WTC11 (cell line): ENCODE measurements at places on chromosomes 5 and 9. TPM values are rescaled to one million over a fixed set of nuclear protein-coding genes. Genes with fewer than 3 reads are reported as not detected.

The ANKRD20A1 gene
- total RNA-seq = 0.27 to 0.37 TPM in 2 of 3 replicates, not detected in the other

The CYSRT1 gene
- 2.8 to 3.5 TPM (median 2.9 TPM) in 3 replicates for total RNA-seq

The HTR1A gene
- total RNA-seq = 0.46 to 0.66 TPM (median 0.52 TPM) in 3 replicates

The ADGRD2 gene
- 0.61 to 1.6 TPM (median 1.3 TPM) in 3 replicates for total RNA-seq

The COL15A1 gene
- total RNA-seq = 0.22 to 0.44 TPM (median 0.39 TPM) in 3 replicates

The DNAH5 gene
- total RNA-seq = 0.30 to 0.41 TPM (median 0.35 TPM) in 3 replicates

The ABHD17B gene
- 55.0 to 59.9 TPM (median 56.6 TPM) in 3 replicates for total RNA-seq

The CCL27 gene
- total RNA-seq = 0.68 to 1.0 TPM (median 0.89 TPM) in 3 replicates

- no peak overlapping the region for H3K27ac ChIP-seq
- no peaks in the 10 kb centered on the region for H3K4me1 ChIP-seq
- no peak for DNase-seq
- H3K36me3 ChIP-seq = no peaks in the 10 kb centered on the region
Observed at GRCh38 chr5:169243651-169244422, 57.1 kb downstream of the SLIT3 start.

- DNase-seq = no peak
- no peaks in the 10 kb centered on the region for H3K36me3 ChIP-seq
- no peaks in the 10 kb centered on the region for H3K4me1 ChIP-seq
- no peak overlapping the region for H3K27ac ChIP-seq
- H3K27me3 ChIP-seq = no peaks in the 10 kb centered on the region
- H3K4me3 ChIP-seq = no peak overlapping the region
Observed at GRCh38 chr9:81798606-81799005, 109.3 kb upstream of the TLE1 start.

- no peak overlapping the region for H3K4me3 ChIP-seq
- H3K36me3 ChIP-seq = no peaks in the 10 kb centered on the region
- peak; percentile 41 for DNase-seq
Observed at GRCh38 chr9:84819491-84819991, 150.0 kb downstream of the NTRK2 start.

DNA sequence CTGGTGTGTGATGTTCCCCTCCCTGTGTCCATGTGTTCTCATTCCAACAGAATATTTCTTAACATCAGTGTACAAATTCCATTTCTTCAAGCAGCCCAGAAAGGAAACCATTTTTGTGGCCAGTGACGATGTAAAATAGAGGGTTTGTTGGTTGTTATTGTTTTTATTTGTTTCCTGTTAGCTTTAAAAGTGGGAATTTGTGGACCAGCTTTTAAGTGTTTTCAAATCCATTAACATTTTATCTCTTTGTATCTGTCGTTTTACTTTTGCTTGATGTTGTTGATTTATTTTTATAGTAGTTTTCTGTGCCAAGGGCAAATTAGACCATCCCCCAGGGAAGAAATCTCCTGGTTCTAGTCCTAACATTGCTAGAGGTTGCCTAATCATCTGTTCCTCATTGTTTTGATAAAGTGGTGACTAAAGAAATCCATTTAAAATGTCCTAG is 100.0 kb downstream of the GDNF start:
- H3K27me3 ChIP-seq = no peaks in the 10 kb centered on the region
- H3K27ac ChIP-seq = no peak overlapping the region
- no peak overlapping the region for H3K4me3 ChIP-seq
- no peak for DNase-seq
- H3K4me1 ChIP-seq = no peaks in the 10 kb centered on the region

DNA sequence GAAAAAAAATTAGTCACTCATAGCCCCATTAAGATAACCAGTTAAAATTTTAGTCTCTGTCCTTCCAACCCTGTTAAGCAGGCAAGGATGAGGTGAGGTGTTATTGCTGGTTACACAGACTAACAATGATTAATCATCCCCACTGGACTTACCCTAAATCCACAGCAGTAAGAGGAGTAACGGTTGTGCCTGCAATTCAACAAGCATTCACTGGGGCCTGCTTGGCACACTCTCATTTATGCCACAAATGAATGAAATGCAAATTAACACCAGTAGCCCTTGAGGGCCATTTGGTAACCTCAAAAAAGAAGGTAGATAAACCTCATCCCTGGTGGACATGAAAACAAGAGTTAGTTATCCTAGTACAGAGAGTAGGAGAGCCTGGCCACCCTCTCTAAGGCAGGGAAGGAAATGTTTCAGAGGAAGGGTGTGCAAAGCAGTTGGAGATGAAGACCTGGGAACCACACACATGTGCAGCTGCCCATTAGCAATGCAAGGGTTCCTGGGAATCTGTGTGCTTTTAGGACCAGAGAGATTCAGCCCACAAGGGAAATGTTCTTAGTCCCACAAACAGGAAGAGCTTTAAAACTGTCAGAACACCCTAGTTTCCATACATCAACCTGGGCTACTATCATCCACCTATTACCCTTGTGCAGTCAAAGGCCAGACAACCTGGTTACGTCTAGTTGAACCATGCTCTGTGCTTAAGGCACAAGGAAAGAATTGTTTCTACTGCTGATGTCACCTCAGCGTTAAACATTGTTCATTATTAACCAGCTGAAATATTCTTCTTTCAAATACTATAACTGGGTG is 7.7 kb downstream of the LHFPL2 start:
- DNase-seq = no peak
- no peaks in the 10 kb centered on the region for H3K27me3 ChIP-seq
- peaks cover 9% of the 10 kb centered on the region for H3K36me3 ChIP-seq

GRCh38 chr5:41808294-41808693 is 61.9 kb downstream of the OXCT1 start:
- no peaks in the 10 kb centered on the region for H3K4me1 ChIP-seq
- no peaks in the 10 kb centered on the region for H3K27me3 ChIP-seq

GRCh38 chr5:116370886-116371285 is 203.7 kb downstream of the SEMA6A start:
- no peak overlapping the region for H3K4me3 ChIP-seq
- no peak overlapping the region for H3K27ac ChIP-seq
- H3K27me3 ChIP-seq = no peaks in the 10 kb centered on the region

GRCh38 chr5:178108446-178108845 is 4.9 kb upstream of the N4BP3 start:
- H3K27ac ChIP-seq = no peak overlapping the region
- no peak for DNase-seq
- H3K4me3 ChIP-seq = no peak overlapping the region
- H3K27me3 ChIP-seq = no peaks in the 10 kb centered on the region
- H3K4me1 ChIP-seq = peaks cover 17% of the 10 kb centered on the region

DNA sequence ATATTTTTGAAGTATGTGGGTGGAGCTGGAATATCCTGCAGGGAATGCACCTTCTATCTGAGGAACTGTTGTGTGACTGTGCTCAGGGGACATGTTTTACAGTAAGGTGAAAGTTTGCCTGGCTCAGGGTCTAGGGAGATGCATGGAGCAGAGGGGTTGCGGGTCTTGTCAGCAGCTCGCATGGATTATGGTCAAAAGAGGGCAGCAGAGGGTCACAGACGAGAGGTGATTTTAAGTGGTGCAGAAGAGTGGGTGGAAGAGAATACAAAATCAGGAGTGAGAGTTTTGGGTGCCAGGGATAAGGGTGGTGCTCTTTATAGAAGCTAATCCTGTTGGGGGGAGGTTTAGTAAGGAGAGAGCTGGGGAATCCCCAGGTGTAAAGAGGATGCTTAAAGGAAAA is 53.5 kb upstream of the GRIN3A start:
- DNase-seq = peak; percentile 75
- H3K4me3 ChIP-seq = no peak overlapping the region
- no peak overlapping the region for H3K27ac ChIP-seq

DNA sequence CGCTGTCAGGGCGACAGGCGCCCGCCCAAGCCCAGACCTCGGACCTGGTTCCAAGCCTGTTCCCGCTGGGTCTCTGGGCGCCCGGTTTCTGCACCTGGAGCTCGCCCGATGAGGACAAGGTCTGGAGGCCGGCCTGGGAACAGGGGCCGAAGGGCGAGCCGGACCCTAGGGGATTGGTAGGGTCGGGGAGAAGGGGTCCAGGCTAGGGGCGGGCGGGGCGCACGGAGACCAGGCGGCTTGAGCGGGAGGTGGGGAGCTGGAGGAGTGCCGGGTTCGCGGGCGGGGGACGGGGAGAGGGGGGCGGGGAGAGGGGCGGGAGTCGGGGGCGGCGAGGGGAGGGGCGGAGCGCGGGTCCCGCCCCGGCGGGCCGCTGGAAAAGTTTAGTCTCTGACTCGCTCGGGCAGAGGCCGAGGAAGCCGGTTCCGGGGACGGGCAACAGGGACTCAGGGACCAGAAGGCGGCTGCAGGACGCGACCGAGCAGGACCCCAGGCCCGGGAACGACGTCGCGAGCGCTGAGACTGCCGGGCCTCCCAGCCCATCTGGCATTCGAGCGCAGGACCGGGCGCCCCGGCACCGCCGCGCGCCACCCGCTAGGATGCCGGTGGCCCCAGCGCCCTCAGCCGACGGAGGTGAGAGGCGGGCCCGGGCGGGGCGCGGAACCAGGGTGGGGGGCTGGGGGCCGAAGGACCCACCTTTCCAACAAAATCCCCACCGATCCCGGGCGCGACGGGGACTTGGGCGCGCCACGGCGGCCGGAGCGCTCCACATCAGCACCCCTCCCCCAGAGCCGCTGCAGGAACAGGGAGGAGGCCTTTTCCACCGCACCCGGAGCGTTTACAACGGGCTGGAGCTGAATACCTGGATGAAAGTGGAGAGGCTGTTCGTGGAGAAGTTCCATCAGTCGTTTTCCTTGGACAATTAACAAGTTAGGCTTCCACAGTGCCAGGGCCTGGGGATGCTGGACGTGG is at the start of gene S1PR3:
S1PR3 (plus strand) TSS at position 403 of the 969 bp plus-strand sequence. CDS start 9,733 bp downstream, outside the sequence.
- 0 out of 2 replicates have a peak within 1 kb of the TSS, but pooled peaks have one; percentile 36 for H3K27ac ChIP-seq
- peaks cover 18% of the 10 kb centered on the region for H3K27me3 ChIP-seq
- H3K4me1 ChIP-seq = peaks cover 34% of the 10 kb centered on the region
- peak; percentile 78 for DNase-seq
- peak within 1 kb of the TSS; percentile 91 for H3K4me3 ChIP-seq

DNA sequence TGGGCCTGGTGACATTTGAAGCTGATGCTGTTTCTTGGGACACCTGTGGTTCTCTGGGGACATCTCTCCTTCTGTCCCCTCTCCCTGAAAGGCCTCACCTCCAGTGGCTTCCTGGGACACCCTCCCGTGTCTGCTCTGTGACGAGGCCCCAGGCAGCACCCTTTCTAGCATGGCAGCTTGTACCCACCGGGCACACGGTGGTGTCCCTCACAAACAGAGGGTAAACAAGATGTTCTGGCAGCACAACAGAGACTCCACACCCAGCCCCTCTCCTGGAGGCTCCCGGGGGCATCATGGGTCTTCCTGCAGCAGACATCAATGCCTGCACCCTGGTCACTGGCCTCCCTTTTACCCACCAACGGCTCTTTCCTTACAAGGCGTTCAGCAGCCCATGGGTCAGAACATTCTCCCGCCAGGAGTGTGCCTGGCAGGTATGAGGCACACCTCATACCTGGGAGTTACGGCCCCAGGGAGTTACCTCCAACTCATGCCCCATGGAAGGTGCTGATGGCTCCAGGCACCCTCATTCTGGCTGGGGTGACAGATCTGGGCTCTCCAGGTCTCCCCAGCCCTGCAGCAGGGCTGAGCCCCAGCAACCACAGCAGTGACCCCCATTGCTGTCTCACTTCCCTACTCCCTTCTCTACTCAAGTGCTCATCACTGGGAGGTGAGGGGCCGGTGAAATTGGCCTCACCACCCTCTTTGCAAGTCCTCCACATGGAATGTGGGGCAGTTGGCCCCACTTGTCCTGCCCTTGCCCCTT is 51.1 kb downstream of the BARX1 start:
- H3K4me3 ChIP-seq = no peak overlapping the region
- H3K27ac ChIP-seq = no peak overlapping the region
- DNase-seq = peak; percentile 1
- H3K36me3 ChIP-seq = peaks cover 3% of the 10 kb centered on the region; the same call in 1 of the 2 replicates

- peak overlapping the region; percentile 68; the same call in 1 of the 2 replicates for H3K27ac ChIP-seq
- H3K4me1 ChIP-seq = peaks cover 44% of the 10 kb centered on the region
- peak; percentile 79 for DNase-seq
- peak overlapping the region; percentile 85 for H3K4me3 ChIP-seq
- peaks cover 41% of the 10 kb centered on the region for H3K36me3 ChIP-seq
Observed at GRCh38 chr5:177133853-177134696, 502 bp downstream of the NSD1 start.

- no peak for DNase-seq
- peak overlapping the region; percentile 57; the same call in 1 of the 2 replicates for H3K27ac ChIP-seq
- H3K4me1 ChIP-seq = peaks cover 11% of the 10 kb centered on the region
- no peak overlapping the region for H3K4me3 ChIP-seq
Observed at GRCh38 chr9:136760424-136760823, 2.4 kb upstream of the LCN8 start.

DNA sequence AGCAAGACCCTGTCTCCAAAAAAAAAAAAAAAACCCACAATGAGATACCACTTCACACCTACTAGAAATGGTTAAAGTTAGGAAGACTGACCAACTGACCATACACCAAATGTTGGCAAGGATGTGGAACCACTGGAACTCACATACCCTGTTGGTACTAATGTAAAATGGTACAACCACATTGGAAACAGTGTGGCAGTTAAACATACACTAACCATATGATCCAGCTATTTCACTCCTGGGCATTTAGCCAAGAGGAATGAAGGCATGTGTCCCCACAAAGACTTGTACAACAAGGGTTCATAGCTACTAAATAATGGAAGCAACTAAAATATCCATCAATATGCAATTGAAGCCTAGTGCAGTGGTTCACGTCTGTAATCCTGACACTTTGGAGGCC is 21.3 kb downstream of the NAIF1 start:
- peaks cover 2% of the 10 kb centered on the region; the same call in 1 of the 2 replicates for H3K27me3 ChIP-seq
- no peak for DNase-seq
- H3K27ac ChIP-seq = no peak overlapping the region
- no peak overlapping the region for H3K4me3 ChIP-seq
- H3K36me3 ChIP-seq = no peaks in the 10 kb centered on the region

DNA sequence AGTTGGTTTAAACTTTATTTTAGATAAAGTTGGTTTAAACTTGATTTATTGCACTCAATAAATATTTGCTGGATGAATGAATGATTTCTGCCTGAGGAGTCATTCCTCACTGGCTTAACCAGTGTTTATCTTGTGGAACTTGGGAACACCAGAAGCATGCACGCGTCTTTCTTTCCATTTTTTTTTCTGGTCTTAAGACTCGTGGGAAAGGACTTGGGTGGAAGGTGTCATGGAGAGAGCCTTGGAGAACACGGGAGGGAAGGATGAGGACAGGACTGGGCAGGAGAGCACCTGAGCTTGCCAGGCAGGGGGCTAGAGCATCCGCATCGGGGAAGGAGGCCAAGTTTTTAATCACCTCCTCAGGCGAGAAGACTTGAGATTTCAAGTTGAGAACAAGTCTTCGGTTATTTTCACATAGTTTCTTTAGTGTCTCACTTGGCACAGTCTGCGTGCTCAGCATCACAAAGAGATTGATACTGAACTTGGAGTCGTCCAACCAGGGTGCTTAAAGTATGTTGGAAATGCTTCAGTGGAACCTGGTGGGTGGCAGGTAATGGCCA is 144.2 kb downstream of the PDZD2 start:
- no peak for DNase-seq
- peaks cover 8% of the 10 kb centered on the region for H3K36me3 ChIP-seq
- peaks cover 2% of the 10 kb centered on the region; the same call in 1 of the 2 replicates for H3K27me3 ChIP-seq
